Neural crest cell (in vitro differentiated cells): ENCODE measurements at places on chromosomes 12 and 14. TPM values are rescaled to one million over a fixed set of nuclear protein-coding genes. Genes with fewer than 3 reads are reported as not detected.

Gene DRAM1
- 3.4 and 4.7 TPM in 2 replicates for total RNA-seq

Gene CHD8
- 137 and 145 TPM in 2 replicates for total RNA-seq

Gene EPYC
- total RNA-seq, result not detected in 2 replicates

Gene AICDA
- total RNA-seq, result not detected in 2 replicates

Gene OR10AD1
- not detected in 2 replicates for total RNA-seq

Gene PLEKHH1
- total RNA-seq, result 35.7 and 40.0 TPM in 2 replicates

GRCh38 chr14:35535483-35536112, 1.6 kb downstream of the INSM2 start:
- no peak overlapping the region for H3K27ac ChIP-seq
- peaks cover 69% of the 10 kb centered on the region for H3K27me3 ChIP-seq
- peak; percentile 9 for DNase-seq
- no peaks in the 10 kb centered on the region for H3K36me3 ChIP-seq
- peaks cover 8% of the 10 kb centered on the region for H3K4me1 ChIP-seq

DNA sequence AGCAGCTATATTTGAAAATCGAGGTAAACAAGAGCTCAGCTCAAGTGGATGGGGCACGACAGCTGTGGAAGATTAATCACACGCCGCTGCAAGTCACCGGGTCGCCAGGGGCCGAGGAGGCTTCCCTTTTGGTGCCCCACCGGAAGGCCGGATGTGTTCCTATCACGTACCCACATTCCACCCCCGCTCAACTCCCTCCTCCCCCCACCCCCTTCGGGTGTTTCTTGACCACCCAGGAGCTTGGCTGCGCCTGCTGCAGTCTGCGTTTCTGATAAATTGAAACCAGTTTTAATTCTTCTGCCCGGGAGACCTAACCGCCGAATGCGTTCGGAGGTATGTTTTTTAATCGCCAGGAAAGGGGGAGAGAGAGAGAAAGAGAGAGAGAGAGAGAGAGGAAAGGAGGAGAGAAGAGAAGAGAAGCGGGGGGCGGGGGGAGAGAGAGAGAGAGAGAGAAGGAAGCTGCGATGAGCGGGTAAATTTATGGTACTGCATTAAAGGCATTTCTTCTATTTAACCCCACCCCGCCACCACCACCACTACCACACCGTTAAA, 1.8 kb downstream of the SLC8A3 start:
- H3K4me3 ChIP-seq, result peak overlapping the region; percentile 94
- H3K27ac ChIP-seq, result no peak overlapping the region
- peaks cover 29% of the 10 kb centered on the region for H3K4me1 ChIP-seq
- DNase-seq, result no peak
- no peaks in the 10 kb centered on the region for H3K36me3 ChIP-seq
- peaks cover 54% of the 10 kb centered on the region for H3K27me3 ChIP-seq

- no peak overlapping the region for H3K4me3 ChIP-seq
- DNase-seq, result no peak
- H3K36me3 ChIP-seq, result no peaks in the 10 kb centered on the region
These were observed 21.2 kb downstream of the CLECL1 start for GRCh38 chr12:9711664-9712063.

DNA sequence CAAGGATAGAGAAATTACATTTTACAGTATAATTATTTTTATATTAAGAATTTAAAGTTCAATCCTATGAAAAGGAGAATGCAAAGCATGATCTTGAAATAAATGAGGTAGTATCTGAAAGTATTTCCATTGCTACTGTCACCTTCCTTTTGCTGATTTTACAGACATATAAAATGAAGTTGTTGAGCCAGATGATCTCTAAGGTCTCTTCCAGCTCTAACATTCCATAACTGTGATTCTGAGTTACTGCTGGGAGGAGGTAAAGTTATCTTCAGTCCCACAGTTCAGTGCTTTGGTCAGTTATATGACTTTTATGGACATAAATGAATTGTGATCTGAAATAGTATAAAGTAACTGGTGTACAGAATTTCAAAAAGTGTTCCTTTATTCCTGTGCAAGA, 52.8 kb downstream of the SLC38A6 start:
- H3K4me1 ChIP-seq, result no peaks in the 10 kb centered on the region
- DNase-seq, result no peak
- no peaks in the 10 kb centered on the region for H3K27me3 ChIP-seq
- no peak overlapping the region for H3K27ac ChIP-seq

- H3K4me1 ChIP-seq, result peaks cover 4% of the 10 kb centered on the region
- no peak for DNase-seq
- no peak overlapping the region for H3K4me3 ChIP-seq
- peaks cover 29% of the 10 kb centered on the region for H3K36me3 ChIP-seq
- no peaks in the 10 kb centered on the region for H3K27me3 ChIP-seq
These were observed 31.1 kb downstream of the METAP2 start for GRCh38 chr12:95505039-95505438.

DNA sequence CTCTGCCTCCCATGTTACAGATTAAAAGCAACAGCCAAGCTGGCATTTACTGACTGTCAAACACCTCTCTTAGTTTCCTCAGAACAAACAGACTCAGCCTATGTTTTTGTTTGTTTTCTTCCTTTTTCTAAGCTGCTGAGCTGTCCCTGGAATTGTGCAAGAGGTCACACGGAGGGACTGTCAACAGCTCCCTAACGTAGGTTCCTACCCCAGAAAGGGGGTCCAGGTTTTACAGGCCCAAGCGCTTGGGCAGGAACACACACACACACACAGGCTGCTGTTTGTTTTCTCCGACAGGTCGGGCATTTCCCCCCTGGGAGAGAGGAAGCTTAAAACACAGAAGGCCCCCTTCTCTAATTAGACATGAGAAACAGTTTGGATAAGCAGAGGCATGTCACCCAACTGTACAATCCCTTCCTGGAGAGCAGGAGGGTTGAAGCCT, 739.6 kb upstream of the TBX3 start:
- H3K27me3 ChIP-seq, result peaks cover 2% of the 10 kb centered on the region
- H3K4me1 ChIP-seq, result peaks cover 9% of the 10 kb centered on the region
- H3K27ac ChIP-seq, result no peak overlapping the region
- no peak for DNase-seq
- no peaks in the 10 kb centered on the region for H3K36me3 ChIP-seq

GRCh38 chr14:46432516-46432915, 219.1 kb downstream of the RPL10L start:
- H3K27ac ChIP-seq, result no peak overlapping the region
- H3K36me3 ChIP-seq, result no peaks in the 10 kb centered on the region
- no peak overlapping the region for H3K4me3 ChIP-seq
- no peak for DNase-seq

DNA sequence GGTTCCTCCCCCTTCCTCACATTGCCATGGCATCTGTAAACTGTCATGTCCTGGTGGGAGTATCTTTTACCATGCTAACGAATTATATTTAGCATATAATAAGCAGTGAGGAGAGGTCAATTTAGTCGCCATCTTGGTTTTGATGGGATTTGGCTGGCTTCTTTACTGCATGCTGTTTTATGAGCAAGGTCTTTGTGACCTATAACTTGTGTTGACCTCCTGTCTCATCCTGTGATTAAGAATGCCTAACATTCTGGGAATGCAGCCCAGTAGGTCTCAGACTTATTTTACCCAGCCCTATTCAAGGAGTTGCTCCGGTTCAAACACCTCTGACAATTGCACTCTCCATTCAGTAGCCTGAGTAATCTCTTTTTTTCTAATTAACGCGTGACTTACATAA, 2.1 kb upstream of the EIF4B start:
- peaks cover 43% of the 10 kb centered on the region for H3K4me1 ChIP-seq
- peaks cover 18% of the 10 kb centered on the region for H3K27me3 ChIP-seq

DNA sequence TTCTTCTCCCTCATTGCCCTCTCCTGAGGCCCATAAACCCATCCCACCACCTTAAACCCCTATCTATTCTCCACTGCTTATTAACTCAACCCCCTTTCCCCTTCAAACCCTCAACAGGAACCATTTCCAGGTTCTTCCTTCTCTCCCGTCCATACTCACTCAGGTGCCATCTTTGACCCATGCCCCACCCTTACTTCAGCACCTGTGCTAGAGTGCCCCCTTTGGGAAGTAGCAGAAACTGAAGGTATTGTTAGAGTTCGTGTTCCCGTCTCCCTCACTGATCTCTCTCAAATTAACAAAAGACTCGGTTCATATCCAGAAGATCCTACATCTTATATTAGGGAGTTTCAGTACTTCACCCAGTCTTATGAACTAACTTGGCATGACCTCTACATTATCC, 86.6 kb downstream of the TMTC3 start:
- no peaks in the 10 kb centered on the region for H3K36me3 ChIP-seq
- H3K27ac ChIP-seq, result no peak overlapping the region
- no peaks in the 10 kb centered on the region for H3K4me1 ChIP-seq
- no peak overlapping the region for H3K4me3 ChIP-seq
